Fibroblast of skin of right biceps (primary cell): ENCODE measurements at places on chromosomes 1 and 21.

- no peak for DNase-seq
Measured at GRCh38 chr1:164703463-164703862, 144.5 kb downstream of the PBX1 start.

DNA sequence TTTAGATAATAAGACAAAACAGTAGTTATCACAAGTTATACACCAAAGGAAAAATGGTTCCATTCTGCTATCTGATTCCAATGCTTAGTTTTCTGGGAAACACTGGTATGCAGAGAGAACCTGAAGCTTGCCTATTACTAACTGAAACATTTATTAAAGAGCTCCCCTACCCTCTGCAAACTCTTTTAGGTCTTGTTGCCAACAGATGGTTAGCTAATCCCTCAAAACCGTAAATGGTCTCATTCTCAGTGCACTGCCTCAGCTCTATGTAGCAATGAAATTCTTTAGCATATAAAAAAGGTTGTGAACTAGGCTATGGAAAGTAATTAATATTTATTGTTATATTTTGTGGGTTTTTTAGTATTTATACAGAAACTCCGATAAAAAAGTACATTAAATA is 20.4 kb downstream of the C21orf91 start:
- no peak for DNase-seq

GRCh38 chr1:175274368-175274767 is 81.8 kb upstream of the KIAA0040 start:
- no peak for DNase-seq

GRCh38 chr1:109730666-109731065 is 10.2 kb downstream of the GSTM3 start:
- no peak for DNase-seq

- DNase-seq = peak; percentile 37
Measured at GRCh38 chr1:175192630-175193526, at the start of gene KIAA0040. TSS of gene KIAA0040 (minus strand) at chr1:175192776. CDS start at chr1:175161013, 31,763 bp downstream.

- DNase-seq = peak; percentile 71
Measured at GRCh38 chr21:29335720-29336119, 37.0 kb downstream of the BACH1 start.

- DNase-seq = no peak
Measured at GRCh38 chr21:38420140-38420539, 78.1 kb downstream of the ERG start.

DNA sequence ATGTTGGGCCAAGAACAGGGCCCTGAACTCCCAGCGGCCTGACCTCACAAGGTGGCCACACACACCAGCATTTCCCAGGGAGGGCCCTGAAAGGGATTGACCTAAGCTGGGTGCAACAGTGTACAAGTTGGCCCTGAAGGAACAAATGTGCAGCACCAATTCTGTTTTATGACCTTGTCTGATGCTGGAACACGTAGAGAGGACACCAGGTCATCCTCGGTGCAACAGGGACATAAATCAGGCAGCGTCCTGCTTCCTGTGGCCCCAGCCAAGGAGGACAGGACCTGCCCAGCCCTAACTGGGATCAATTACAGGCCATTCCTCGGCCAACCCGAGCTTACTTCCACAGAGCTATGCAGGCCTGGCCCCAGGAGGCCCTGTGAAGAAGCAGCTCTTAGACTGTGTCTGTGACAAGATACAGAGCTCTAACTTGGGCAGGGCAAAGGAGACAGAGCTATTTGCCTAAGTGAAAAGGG is 12.8 kb upstream of the PHC2 start:
- DNase-seq = no peak

GRCh38 chr1:117599286-117600221 is 6.3 kb upstream of the TENT5C start:
- no peak for DNase-seq

- DNase-seq = no peak
Measured at GRCh38 chr1:78633209-78633608, 13.0 kb downstream of the IFI44L start.

DNA sequence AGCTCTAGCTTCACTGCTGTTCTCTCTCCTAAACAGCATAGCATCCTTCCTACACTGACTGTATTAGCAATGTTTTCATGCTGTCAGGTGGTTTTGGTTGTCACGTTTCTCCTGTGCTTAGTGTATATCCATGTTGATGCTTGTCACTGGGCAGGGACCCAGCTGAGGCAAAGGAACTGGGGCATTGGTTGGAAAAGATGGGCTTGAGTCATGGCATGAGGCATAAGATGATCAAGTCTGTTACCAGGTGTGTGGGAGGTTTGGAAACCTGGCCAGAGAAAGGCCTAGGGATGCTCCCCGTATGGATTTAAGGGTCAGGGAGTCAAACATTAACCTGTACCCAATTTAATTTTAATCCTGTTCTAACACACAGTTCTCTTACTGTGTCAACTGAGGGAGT is 69.6 kb downstream of the OSBPL9 start:
- DNase-seq = peak; percentile 19

DNA sequence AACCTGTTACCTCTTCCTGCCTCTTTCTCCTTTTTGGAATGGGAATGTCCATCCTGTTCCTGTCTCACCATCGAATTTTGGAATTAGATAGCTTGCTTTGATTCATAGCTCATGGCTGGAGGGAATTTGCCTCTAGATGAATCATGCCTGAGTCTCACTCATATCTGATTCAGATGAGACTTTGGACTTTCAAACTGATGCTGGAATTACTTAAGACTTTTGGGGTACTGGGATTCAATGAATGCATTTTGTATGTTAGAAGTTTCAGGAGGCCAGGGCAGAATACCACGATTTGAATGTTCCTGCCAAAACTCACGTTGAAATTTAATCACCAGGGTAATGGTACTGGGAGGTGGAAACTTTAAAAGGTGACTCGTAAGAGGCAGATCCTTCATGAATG is 132.4 kb downstream of the DSCAM start:
- peak; percentile 63 for DNase-seq

DNA sequence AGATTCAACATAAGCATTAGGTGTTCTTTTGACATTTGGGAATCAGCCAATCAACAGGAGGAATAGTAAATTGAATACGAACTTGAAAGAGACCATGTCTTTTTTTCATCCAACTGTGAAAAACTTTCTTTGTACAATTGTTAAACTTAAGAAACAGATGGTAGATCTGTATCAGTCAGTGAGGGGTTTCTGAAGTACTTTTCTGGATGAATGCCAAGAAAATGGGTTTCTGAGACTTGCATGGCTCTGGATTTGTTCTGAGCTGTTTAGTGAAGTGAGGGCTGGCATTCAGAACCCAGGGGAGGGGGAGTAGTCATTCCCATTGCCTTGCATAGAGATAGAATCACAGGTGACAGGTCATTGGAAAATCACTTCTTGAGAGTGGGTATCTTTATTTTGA is 37.4 kb downstream of the PTPRC start:
- no peak for DNase-seq

DNA sequence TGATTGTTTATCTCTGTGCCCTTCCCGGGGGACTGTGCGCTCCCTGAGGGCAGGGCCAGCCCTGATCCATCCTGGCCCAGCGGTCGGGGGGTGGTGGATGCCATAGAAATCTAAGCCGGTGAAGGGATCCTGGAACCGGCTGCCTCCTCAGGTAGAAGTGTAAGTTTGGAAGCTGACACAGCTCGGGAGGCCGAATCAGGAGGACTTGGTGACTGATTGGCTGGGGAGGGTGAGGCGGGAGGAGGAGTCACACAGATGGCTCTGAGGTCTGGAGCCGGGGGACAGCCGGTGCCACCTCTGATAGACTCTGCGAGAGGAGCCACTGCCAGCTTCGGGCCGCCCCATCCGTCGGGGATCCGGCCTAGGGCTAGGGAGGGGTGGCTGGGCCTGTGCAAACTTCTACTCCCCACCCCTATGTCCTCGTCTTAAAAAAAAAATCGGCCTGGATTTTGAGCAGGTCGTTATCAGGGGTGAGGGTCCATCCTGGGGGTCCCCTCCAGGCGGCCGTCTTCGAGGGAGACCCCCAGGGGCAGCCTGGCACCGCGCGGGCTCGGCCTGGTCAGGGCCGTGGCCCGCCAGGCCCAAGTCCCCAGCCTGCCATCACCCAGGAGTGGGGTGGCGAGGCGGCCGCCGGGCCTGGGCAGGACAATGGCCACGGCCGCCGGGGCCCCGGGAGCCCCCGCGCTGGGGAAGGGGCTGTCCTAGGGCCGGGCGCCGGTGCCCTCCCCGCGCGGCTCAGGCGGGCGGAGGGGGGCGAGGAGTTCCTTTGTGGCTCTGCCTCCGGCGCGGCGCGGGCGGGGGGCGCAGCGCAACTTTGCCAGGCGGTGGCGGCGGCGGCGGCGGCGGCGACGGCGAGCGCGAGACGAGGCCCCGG is 708 bp upstream of the ZNF362 start:
- peak; percentile 64 for DNase-seq

DNA sequence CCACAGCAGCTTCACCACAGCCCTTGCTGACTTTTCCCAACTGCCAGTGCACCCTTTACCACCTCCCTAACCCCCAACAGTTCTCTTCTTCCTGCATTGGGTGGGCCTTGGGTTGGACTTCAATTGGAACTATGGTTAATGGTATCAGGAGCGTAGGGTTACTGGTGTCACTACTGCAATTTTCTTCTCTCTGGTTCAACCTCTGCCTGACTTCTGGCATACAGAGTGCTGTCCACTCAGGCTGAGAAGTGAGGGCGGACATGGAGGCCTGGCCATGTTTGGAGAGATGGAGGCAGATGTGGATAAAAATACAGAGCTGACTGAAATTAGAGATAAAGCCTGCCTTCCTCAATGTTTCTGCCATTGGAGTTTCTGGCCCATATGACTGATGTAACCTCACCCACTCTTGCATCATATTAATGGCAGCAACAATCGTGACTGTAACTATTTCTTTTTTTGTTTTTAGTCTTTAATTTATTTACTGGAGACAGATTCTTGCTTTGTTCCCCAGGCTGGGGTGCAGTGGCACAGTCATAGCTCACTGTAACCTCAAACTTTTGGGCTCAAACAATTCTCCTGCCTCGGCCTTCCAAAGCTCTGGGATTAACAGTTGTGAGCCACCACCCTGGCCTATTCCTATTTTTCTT is 87.8 kb downstream of the NAV1 start:
- no peak for DNase-seq

GRCh38 chr1:193525917-193526710 is 339.7 kb upstream of the B3GALT2 start:
- DNase-seq = no peak

DNA sequence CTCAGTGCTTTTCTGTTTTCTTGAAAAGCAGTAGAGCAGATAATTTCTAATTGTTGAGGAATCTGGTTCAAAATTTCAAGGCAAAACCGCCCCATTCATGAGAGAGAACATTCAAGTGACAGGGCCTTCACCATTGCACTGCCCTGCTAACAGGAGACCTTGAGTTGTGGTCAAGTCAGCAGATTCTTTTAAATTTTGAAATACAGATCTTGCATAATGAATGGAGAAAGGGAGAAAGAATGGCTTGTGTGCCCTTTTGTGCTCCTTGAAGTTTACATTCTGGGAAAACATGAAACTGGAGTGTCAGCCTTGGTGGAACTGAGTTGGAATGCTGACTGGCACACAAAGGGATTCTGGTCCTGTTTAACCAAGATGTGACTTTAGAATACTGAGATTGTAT is 164.5 kb upstream of the UBE2U start:
- peak; percentile 54 for DNase-seq

DNA sequence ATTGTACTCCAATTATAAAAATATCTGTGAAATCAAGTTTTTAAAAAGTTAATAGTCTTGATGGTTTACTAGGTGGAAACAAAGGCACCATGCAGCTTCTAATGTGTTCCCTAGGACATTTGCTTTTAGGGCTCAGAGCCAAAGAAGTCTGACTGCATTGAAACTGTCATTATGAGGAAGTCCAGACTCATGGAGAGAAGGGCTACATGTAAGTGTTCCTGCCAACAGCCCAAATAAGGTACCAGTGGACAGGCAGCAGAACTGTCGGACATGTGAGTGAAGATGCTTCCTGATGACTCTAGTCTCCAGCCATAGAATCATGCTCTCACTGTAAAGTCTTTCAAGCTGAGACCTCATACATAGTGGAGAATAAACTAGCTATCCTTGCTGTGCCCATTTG is 287.6 kb downstream of the AKT3 start:
- no peak for DNase-seq

DNA sequence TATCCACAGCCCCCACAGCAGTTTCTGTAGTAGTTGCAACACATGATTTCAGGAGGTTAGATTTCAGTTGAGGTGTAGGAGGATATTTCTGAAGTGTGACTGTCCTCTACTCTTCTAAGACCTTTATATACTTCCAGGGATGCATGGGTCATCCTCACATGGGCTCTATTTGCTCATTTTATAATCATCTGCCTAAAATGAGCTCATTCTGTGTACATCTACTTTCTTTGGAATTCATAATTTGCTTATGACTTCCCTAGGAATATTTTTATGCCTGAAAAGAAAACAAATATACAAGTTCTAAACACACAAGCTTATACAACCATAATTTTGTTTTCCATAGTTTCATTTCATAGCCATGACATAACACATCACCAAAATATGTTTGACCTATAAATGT is at the start of gene KRTAP21-2:
Gene KRTAP21-2, minus strand, starts transcription at position 101 of the 400 bp plus-strand sequence. Its CDS starts 57 bp downstream, at position 44.
- no peak for DNase-seq

GRCh38 chr1:85584923-85585322 is 4.4 kb downstream of the CCN1 start:
- DNase-seq = peak; percentile 80

DNA sequence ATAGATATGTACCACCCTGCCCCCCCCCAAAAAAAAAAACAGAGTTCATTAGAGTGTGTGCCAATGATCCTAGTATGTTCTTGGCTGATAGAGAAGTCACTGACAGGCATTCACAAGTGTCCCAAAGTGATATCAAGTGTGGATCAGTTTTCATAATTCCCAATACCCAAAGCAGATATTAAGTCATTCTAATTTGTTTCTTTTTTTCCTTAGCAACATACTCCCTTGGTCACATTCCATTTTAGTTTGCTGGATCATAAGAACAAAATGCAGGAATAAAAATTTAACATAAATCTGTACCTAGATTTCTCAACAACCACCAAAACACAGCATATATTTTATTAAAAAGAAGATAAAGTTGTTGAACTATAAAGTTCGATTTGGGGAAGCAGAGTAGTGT is 129.8 kb upstream of the PALMD start:
- DNase-seq = no peak

- no peak for DNase-seq
Measured at GRCh38 chr1:240572328-240572727, 39.6 kb downstream of the GREM2 start.

DNA sequence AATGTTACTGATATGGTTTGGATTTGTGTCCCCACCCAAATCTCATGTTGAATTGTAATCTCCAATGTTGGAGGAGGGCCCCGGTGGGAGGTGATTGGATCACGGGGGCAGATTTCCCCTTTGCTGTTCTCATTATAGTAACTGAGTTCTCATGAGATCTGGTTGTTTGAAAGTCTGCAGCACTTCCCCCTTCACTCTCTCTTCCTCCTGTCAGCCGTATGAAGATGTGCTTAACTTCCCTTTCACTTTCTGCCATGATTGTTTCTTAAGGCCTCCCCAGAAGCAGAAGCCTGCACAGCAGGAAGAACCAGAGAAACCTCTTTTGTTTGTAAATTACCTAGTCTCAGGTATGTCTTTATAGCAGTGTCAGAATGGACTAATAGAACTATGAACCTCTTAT is 28.4 kb downstream of the TRIM33 start:
- DNase-seq = no peak

- no peak for DNase-seq
Measured at GRCh38 chr1:153849487-153850185, 73.1 kb downstream of the GATAD2B start.
